Activated naive CD8-positive, alpha-beta T cell treated with anti-CD3 and anti-CD28 coated beads, Interleukin-2, amount 10 ng/mL, durations not matched to agents 7 days and 5 days (primary cell): ENCODE measurements at places on chromosomes 4 and X.

DNA sequence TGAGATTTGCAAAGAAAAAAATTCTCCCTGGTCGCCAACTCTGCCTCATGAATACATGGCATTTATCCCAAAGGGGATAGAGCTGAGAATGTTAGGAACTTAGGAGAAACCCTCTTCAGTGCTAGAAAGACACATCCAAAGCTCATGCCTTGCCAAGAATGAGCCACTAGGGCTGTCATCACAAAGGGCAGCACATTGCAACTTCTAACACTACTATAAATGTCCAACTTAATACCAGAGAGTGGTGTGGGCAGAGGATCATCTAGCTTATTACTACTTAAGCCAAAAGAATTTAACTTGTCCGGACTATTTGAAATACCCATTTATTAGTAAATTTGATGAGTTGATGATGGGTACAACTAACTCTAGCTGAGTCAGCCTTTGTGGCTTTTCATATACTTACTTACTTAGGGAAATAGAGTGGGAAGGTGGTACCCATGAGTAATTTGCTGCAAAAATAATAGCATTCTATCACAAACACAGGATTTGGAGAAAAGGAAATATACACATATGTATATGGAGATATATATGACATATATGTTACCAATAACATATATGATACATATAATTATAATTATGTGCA, 66.3 kb upstream of the GAB1 start:
- no peaks in the 10 kb centered on the region for H3K36me3 ChIP-seq
- no peaks in the 10 kb centered on the region for H3K27me3 ChIP-seq
- no peak for DNase-seq
- H3K4me1 ChIP-seq = no peaks in the 10 kb centered on the region

DNA sequence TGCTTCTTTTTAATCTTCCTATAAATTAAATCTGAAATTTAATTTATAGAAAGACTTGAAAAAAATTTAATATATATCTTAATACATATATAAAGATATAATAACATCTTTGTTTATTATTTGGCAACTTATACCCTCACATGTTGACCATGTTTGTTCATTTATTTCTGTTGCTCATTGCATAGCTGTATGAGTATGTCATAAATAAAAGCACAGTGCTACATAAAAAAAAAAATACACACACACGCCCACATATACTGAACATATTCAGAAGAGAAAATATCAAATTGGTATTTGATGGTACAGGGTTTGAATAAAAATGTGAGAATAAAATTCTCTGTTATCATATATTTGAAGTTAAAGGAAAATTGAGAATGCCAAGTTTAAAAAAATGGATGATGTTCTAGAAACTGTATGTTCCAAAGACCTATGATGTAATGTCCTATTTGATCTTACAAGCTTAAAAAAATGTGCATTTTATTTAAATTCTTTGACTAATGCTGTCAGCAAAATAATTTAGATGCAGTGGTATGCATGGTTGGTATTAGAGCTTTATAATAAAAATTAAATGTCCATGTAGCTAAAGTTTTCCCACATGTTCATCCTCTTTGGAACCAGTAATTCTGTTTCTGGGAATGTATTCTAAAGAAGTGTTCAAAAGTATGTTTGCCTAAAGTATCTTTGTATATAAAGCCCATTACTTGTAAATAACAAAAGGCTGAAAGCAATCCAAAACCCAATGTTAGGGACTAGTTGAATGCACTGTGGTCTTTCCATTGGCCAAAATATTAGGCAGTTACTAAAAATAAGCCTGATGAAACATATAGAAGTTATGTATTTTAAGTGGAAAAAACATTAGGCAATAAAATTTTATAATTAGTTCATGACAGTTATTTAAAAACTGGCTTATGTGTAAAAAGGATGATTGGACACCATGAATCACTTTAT, 12.9 kb downstream of the TMEM184C start:
- H3K27ac ChIP-seq = no peak overlapping the region
- no peak for DNase-seq
- peaks cover 2% of the 10 kb centered on the region for H3K4me1 ChIP-seq
- peaks cover 37% of the 10 kb centered on the region for H3K36me3 ChIP-seq

DNA sequence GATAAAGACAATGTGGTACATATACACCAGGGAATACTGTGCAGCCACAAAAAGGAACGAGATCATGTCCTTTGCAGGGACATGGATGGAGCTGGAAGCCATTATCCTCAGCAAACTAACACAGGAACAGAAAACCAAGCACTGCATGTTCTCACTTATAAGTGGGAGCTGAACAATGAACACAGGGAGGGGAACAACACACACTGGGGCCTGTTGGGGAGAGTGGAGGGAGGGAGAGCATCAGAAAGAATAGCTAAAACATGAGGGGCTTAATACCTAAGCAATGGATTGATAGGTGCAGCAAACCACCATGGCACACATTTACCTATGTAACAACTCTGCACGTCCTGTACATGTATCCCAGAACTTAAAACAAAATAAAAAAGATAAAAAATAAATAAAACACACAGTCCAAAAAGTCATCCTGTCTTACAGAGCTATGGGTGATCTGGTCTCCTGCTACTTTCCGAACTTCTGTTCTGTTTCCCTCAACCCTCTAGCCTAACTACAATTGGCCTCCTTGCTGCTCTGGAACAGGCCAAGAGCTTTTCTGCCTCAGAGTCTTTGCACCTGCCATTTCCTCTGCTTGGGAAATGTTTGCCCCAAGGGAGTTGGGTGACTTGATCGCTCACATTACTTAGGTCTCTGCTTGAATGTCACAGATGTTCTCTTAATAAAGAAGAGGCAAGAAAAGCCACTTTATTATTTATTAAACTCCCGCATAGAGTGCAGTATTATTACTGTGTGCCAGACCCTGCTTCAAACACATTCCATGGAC, 1.1 kb upstream of the CD38 start:
- peak overlapping the region; percentile 92 for H3K4me3 ChIP-seq
- H3K4me1 ChIP-seq = peaks cover 70% of the 10 kb centered on the region
- peak overlapping the region; percentile 92 for H3K27ac ChIP-seq
- DNase-seq = no peak
- H3K36me3 ChIP-seq = peaks cover 53% of the 10 kb centered on the region

DNA sequence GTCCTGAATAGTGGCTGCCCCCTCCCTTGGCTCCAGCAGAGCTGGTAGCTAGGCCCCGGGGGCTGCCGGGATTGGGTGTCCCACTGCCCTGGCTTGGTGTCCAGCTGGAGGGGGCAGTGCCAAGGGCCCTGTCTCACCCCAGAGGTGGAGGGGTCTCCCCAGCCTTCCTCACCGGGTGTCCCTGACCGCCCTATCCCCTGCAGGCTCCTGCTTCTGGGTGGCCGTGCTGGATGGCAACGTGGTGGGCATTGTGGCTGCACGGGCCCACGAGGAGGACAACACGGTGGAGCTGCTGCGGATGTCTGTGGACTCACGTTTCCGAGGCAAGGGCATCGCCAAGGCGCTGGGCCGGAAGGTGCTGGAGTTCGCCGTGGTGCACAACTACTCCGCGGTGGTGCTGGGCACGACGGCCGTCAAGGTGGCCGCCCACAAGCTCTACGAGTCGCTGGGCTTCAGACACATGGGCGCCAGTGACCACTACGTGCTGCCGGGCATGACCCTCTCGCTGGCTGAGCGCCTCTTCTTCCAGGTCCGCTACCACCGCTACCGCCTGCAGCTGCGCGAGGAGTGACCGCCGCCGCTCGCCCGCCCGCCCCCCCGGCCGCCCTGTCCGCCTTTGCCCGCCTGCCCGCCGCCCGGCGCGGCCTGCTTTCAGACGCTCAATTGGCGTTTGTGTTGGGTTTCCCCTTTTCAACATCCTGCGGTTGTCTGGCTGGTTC, 4.6 kb downstream of the NAT8L start:
- peaks cover 3% of the 10 kb centered on the region for H3K27me3 ChIP-seq
- no peaks in the 10 kb centered on the region for H3K4me1 ChIP-seq
- no peak overlapping the region for H3K4me3 ChIP-seq
- H3K36me3 ChIP-seq = no peaks in the 10 kb centered on the region

DNA sequence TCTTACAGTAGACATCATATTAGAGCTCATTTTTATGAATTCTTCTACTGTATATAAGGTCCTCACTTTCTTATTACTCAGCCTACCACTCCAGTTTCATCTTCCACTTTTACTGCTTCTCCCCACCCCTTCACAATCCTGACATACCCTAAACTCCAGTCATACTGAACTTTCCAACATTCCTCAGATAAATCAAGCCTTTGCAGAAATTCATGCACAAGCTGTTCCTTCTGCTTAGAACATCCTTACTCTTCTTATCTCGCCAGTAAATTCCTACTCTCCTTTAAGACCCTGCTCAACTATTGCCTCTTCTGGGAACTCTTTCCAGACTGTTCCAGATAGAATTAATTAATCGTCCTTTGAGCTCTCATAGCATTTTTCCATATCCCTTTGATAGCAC, 24.8 kb downstream of the RTL9 start:
- no peak overlapping the region for H3K27ac ChIP-seq
- no peaks in the 10 kb centered on the region for H3K4me1 ChIP-seq
- no peak for DNase-seq
- H3K36me3 ChIP-seq = no peaks in the 10 kb centered on the region
- H3K4me3 ChIP-seq = no peak overlapping the region

- H3K27me3 ChIP-seq = no peaks in the 10 kb centered on the region
- no peaks in the 10 kb centered on the region for H3K36me3 ChIP-seq
- no peaks in the 10 kb centered on the region for H3K4me1 ChIP-seq
- no peak overlapping the region for H3K4me3 ChIP-seq
- DNase-seq = no peak
Measured at GRCh38 chr4:176745902-176746301, 46.8 kb downstream of the VEGFC start.

DNA sequence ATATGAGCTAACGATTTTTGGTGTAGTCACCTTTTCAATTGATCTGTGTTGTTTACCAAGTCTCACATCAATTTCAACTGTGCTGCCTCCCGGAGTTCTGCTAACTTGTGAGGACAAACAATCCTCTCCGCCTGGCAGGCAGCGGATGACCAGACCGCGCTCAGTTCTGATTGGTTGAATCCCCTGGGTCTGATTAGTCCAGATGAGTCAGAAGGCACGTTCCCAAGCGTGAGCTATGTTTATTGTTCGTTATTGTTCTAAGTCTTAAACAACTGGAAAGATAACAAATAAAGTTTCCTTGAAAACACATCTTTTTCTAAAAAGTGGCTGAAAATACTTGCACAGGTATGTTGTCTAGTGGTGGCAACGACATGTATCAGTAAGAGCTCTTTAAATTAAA, 37.9 kb upstream of the TRPC3 start:
- no peak for DNase-seq
- no peak overlapping the region for H3K27ac ChIP-seq
- no peaks in the 10 kb centered on the region for H3K36me3 ChIP-seq

- H3K27me3 ChIP-seq = peaks cover 4% of the 10 kb centered on the region
- no peak for DNase-seq
- H3K4me1 ChIP-seq = no peaks in the 10 kb centered on the region
- H3K4me3 ChIP-seq = no peak overlapping the region
Measured at GRCh38 chr4:186118582-186118981, 14.1 kb downstream of the FAM149A start.

GRCh38 chr4:60780874-60781273, 419.3 kb upstream of the ADGRL3 start:
- no peak overlapping the region for H3K27ac ChIP-seq
- no peaks in the 10 kb centered on the region for H3K36me3 ChIP-seq
- no peak for DNase-seq
- no peaks in the 10 kb centered on the region for H3K27me3 ChIP-seq

DNA sequence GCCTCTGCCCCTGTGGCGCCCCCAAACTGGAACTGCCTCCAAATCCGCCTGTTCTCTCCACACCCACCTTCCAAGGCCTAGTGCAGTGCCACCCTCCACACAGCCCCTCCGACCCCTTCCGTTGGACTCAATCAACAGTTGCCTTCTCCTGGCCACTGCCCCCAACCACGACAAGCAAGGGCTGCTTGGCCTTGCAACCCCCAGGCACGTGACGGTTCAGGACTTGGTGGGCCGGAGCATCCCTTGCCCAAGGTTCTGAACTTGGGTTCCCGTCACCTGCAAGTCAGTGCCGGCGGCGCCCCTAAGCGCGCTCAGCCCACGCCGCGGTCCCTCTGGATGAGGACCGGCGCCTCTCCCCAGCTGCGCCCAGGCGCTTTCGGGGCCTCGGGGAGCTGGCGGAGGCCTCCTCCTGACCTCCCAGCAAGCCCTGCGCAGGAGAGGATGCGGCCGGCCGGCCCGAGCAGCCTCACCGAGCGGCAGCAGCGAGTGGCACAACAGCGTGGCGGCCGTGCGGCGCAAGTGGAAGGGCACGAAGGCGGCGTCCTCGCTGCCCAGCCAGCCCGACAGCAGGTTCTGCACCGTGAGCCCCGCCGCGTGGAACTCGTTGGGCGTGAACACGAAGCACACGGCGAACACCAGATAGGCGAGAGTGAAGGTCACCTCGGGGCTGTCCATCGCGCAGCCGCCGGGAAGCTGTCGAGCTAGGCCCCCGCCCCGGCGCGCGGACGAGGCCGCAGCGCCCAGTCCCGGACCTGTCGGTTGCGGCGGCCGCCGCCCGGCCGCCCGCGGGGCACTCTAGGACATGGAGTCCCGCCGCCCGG, 750 bp downstream of the TMEM129 start:
- peaks cover 31% of the 10 kb centered on the region for H3K36me3 ChIP-seq
- H3K4me3 ChIP-seq = peak overlapping the region; percentile 94
- H3K27ac ChIP-seq = peak overlapping the region; percentile 92
- peaks cover 37% of the 10 kb centered on the region for H3K4me1 ChIP-seq
- DNase-seq = peak; percentile 76

DNA sequence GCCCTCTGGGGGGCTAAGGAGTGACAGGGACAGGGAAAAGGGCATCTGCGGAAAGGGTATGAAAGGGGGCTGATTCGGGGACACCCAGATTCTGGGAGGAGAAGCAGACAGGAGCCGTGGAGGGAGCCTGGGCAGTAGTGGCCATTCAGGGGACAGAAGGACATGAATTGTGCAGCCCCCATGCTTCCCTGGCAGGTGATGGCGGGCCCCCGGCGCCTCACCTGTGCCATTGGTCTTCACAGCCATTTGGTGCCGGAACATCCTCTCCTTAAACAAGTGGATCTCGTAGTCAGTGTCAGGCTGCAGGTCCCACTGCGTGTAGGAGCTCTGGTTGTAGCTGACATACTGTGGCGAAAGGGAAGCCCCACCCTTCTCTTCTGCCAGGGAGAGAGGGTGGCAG, 21.9 kb downstream of the L1CAM start:
- no peak for DNase-seq
- no peaks in the 10 kb centered on the region for H3K36me3 ChIP-seq
- H3K27ac ChIP-seq = no peak overlapping the region
- no peaks in the 10 kb centered on the region for H3K4me1 ChIP-seq
- no peaks in the 10 kb centered on the region for H3K27me3 ChIP-seq

DNA sequence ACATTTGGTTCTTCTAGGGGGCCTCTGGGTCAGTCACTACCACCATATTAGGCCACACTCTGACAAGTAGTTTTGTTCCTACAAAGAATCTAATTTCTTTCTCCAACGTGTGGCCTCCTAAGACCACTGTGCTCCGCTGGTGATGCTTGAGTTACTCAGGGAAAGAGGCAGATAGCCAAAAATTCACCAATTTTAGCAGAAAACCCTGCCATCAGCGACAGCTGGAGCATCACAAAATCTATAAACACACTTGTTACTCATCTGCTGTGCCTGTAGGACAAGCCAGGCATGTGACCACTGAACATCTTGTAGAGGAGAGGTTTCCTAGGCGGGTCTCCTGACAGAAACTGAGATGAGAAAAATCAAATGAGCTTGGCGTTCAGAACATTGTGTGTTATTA, 105.4 kb downstream of the SYNPO2 start:
- H3K36me3 ChIP-seq = no peaks in the 10 kb centered on the region
- no peak for DNase-seq
- no peak overlapping the region for H3K4me3 ChIP-seq
- H3K27me3 ChIP-seq = peaks cover 2% of the 10 kb centered on the region

- peak overlapping the region; percentile 53 for H3K27ac ChIP-seq
- H3K27me3 ChIP-seq = no peaks in the 10 kb centered on the region
- peak overlapping the region; percentile 5 for H3K4me3 ChIP-seq
- DNase-seq = no peak
- no peaks in the 10 kb centered on the region for H3K36me3 ChIP-seq
- peaks cover 15% of the 10 kb centered on the region for H3K4me1 ChIP-seq
Measured at GRCh38 chrX:23662187-23662586, 5.1 kb upstream of the PRDX4 start.
